NCI-H146 (cell line): ENCODE measurements at places on chromosomes 6 and 20.

DNA sequence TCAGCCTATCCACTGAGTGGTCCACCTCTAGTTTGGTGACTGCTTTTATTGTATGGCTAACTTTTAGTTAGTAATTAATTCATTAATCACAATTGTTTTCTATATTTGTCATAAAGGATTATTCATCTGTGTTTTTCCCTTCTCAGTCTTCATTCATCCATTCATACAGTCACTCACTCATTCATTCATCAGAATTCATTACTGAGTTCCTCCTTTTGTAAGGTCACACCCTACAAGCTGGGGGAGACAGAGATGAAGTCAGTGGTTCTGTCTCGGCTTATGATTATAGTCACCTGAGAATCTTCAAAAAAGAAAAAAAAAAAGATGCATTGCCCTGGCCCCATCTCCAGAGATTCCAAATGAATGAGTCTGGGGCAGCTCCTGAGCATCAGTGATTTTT is 257.1 kb downstream of the ADGB start:
- DNase-seq, result no peak

- DNase-seq, result no peak
Measured at GRCh38 chr6:167697316-167697715, 129.4 kb upstream of the AFDN start.

- DNase-seq, result no peak
Measured at GRCh38 chr6:29680904-29681303, at the start of gene ZFP57. Gene ZFP57 (minus strand): TSS chr6:29681152. CDS start chr6:29677003, 4,149 bp downstream.

- DNase-seq, result no peak
Measured at GRCh38 chr6:144286503-144287393, 1.6 kb downstream of the UTRN start.

GRCh38 chr6:33000055-33000454 is 9.3 kb downstream of the HLA-DOA start:
- DNase-seq, result no peak

GRCh38 chr20:17827759-17828559 is 128.2 kb downstream of the BANF2 start:
- no peak for DNase-seq

GRCh38 chr6:112396221-112396620 is 49.1 kb downstream of the RFPL4B start:
- DNase-seq, result no peak

GRCh38 chr20:49534255-49534712 is 33.7 kb downstream of the PTGIS start:
- DNase-seq, result peak; percentile 56

- DNase-seq, result no peak
Measured at GRCh38 chr6:118135371-118135770, 228.3 kb downstream of the SLC35F1 start.

DNA sequence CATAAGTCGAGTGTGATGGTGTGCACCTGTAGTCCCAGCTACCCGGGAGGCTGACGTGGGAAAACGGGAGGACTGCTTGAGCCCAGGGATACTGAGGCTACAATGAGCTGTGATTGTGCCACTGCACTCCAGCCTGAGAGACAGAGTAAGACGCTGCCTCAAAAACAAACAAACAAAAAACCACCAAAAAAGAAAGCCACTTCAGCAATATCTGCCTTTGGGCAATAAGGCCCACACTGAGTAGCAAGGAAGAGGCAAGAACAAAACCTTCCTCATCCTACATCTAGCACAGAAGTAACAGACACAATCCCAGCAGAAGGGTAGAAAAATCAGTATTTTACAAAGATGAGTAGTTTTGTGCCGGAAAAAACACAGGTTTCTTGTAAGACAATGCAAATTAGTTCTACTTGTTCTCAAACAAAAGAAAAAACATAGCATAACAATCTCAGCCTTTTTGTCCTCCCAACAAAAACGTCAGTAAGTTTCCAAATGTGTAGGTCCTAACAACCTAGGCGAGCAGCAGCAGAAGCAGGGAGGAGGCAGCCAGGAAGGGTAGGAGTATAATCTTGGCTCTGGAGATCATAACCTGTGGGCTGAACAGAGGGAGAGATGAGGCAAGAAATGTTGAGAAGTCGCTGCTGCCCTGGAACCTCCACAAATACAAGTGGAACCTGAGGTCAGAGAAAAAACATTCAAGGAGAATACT is 5.7 kb downstream of the PPP1R10 start:
- DNase-seq, result no peak

DNA sequence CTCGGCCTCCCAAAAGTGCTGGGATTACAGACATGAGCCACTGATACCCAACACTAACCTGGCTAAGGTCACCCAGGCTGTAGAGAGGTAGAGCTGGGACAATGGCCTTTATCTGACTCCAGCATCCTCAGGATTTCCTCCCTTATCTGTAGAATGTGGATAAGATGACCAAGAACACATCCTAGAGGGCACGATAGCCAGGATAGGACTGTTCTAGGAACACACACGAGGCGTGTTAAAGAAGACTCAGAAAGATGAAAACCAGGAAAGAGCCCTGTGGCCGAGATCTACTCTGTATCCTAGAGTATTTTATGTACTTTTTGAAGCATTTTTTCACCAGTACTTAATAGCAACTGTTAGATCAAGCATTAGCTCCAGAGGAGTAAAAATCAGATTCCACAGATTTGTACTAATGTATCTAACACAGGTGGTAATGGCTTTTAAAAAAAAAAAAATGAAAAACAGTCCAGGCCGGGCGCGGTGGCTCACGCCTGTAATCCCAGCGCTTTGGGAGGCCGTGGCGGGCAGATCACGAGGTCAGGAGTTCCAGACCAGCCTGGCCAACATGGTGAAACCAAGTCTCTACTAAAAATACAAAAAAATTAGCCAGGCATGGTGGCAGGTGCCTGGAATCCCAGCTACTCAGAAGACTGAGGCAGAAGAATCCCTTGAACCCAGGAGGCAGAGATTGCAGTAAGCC is 17.3 kb downstream of the PPP1R10 start:
- DNase-seq, result no peak

- DNase-seq, result no peak
Measured at GRCh38 chr6:158283304-158283980, 28.8 kb upstream of the TULP4 start.

DNA sequence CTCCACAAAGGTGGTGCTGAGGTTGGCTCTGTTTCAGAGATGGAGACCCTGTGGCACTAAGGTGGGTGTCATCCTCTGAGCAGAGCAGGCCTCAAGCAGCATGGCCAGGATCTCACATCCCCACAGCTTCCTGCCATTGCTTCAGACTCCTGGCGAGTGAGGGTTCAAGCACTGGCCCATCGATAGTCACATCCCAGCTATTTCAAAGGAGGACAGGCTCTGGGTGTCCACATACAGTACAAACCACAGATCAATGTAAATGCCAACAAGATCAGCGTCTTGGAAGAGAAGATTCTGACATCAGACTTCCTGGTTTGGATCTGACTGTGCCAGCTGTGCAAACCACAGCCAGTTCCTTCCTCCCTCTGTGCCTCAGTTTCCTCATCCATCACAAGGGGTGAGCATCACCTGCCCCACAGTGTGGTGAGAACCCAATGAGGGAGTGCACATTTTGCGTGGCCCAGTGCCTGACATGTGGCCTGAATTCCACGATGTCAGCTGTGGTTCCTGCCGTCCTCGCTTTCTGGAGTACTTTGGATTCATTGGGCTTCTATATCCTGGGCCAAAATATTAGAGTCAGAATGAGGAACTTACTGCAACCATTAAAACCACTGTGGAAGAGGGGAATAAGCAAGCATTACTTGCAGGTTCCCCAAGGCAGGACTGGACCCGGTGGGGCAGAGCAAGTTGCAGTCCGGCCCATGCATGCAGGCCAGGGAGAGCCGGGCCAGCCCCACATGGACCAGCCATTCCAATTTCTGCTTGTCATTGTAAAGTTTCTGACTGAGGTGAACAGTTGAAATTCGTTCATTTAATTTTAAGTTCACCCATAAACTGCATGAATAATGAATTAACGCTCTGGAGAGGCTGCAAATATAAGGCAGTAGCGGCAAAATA is 236.0 kb downstream of the TTLL2 start:
- DNase-seq, result no peak

- peak; percentile 32 for DNase-seq
Measured at GRCh38 chr6:144893680-144894151, 608.6 kb downstream of the UTRN start.

- DNase-seq, result peak; percentile 25
Measured at GRCh38 chr20:1434571-1435336, 31.9 kb downstream of the NSFL1C start.
